ENCODE measurements at places on chromosomes 5 and 9.
A peak's percentile ranks its signal among the peaks of the same experiment; 100 is the strongest.

DNA sequence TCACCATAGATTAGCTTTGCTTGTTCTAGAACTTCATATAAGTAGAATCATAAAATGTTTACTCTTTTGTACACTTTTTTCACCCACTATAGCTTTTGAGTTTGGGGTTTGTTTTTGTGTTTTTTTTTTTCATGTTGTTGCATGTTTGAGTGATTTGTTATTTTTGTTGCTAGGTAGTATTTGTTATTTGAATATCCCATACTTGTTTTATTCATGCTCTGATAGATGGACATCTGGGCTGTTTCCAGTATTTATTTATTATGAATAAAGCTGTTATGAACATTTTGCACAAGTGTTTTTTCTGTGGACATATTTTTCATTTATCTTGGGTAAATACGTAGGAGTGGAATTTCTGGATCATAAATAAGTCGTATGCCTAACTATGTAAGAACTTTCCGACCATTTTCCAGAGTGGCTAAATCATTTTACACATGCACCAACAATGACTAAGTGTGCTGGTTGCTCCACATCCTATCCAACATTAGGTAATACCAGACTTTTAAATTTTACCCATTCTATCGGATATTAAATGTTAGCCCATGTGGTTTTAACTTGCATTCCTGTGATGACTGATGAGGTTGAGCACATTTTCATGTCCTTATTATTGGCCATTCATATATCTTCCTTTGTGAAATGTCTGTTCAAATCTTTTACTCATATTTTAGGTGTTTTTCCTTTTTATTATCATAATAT, 69.1 kb upstream of the NR4A3 start:
- DNase-seq: no peak

- DNase-seq: no peak
These were observed 101.9 kb upstream of the COL5A1 start for GRCh38 chr9:134539586-134540194.

GRCh38 chr5:122845229-122846050, at the start of gene SNX24:
Gene SNX24 (plus strand): TSS chr5:122845613. CDS start chr5:122845634, 21 bp downstream.
- peak; percentile 50 for DNase-seq

- DNase-seq: no peak
These were observed 130.9 kb downstream of the COX7C start for GRCh38 chr5:86748538-86749105.

DNA sequence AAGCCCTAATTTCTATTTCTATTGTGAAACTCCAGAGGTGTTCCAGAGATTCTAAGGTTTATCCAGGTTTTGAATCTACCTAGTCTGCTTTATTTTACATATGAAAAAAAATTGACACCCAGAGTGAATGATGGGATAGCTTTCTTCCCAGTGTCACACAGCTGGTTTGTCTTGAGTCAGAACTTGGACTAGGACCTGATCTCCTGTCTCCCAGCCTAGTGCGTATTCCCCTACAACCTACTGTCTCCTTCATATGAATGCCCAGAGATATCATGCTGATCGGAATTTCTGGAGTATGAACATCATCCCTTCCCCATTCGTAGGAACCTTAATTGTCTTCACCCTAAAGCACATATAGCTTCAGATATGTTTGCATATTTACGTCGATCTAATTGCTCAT, 524.2 kb downstream of the SPATA31D1 start:
- no peak for DNase-seq

GRCh38 chr9:13330396-13331004, 51.0 kb upstream of the MPDZ start:
- DNase-seq: no peak

GRCh38 chr9:16191191-16191590, 638.3 kb downstream of the CCDC171 start:
- no peak for DNase-seq

GRCh38 chr5:94485067-94485466, 133.3 kb downstream of the KIAA0825 start:
- DNase-seq: no peak

DNA sequence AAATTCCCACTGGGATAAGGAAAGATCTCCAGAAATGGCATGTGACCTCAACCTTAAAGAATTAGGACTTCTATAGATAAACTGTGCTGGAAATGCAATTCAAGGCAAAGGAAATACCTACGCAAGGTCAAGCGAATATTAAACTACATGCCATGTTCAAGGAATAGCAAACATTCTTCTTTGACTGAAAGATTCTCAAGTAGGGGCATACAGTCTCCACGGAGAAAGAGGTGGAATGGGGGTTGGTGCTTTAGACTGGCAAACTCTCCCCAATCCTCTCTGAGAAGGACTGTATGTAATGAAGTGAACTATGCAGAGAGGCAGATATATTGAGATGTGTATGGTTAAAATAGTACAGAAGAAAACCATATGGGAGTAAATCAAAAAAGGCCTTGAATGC, 6.1 kb downstream of the RICTOR start:
- no peak for DNase-seq

DNA sequence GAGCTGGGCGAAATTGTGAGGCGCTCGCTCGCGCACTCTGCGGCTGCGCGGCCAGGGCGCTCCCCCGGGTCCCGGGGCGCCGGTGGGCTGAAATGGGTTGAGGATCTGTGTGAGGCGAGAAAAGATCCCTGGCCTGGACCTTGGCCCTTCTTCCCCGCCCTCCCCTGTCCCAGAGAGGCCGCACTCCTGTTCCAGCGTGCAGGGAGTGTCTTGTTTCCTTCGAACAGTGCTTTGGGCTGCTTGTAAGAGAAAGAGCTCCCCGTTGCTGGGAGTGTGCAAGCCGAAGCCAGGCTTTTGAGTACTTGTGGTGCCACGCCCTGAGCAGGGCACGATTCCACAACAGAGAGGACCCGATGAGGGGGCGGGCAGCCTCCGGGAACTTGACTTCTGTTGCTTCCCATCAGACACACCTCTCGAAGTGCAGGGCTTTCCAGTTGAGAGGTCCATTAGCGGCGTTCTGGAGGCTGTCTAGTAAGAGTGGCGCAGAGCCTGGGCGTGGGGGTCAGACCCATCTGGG, 535 bp downstream of the DOLPP1 start:
- DNase-seq: no peak

GRCh38 chr5:43354774-43355173, 41.6 kb upstream of the HMGCS1 start:
- no peak for DNase-seq

DNA sequence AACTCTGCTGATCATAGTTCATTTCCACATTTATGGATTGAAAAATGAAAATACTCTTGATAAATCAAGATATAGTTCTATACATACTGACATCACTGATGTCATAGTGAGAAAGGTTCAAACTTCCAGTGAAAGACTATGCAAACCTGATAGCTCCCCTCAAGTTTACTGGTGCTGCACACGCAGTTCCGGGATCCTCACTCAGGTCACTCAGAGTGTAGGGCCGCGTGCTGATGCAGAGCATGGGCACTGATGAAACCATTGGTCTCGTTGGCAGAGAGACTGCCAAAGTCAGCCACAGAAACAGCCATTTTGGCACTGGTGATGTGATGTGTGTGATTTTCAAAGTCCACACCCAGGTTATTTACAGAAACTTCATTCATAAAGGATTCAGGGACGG, 13.5 kb downstream of the SETD9 start:
- DNase-seq: no peak

- DNase-seq: no peak
These were observed 4.2 kb downstream of the SURF6 start for GRCh38 chr9:133331641-133332380.

DNA sequence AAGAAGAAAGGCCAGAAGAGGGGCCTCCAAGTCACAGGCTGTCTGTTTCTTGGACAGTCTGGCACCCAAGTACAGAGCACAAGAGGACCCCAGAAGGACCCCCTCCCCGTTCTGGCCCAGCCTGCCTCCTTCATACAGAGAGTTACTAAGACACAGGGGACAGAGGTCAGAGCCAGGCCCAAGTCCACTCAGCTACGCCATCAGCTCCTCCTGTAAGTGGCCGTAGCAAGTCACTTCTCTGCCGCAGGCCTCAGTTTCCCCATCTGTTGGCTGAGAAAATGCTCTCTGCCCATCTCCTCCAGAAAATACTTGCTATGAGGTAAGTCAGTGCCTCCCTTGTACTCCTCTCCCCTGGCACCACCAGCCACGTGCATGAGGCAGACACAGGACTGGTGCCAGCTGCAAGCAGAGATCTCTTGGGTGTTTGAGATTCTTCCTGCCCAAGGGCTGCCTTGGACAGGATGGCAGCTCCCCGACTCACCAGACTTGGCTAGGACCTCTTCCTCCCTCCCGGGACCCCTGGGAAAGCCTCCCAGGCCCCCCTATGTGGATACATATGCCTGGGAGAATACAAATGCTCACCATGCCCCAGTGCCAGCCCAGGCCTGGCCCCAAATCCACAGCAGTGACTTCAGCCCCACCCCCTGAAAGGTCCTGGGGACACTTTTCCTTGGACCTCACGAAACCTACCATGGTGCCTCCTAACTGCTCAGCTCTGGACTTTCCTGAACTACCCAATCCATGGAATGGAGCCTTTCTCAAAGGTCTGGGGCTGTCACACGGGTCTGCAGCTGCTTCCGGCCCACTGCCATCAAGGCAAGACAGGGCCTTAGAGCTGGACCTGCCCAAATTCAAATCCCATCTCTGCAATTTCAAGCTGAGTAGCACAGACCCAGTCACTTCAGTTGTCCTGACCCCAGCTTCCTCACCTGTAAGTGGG, 5.1 kb downstream of the EEIG1 start:
- no peak for DNase-seq
